LNCaP clone FGC (cell line): ENCODE measurements at places on chromosomes 3 and 15.

DNA sequence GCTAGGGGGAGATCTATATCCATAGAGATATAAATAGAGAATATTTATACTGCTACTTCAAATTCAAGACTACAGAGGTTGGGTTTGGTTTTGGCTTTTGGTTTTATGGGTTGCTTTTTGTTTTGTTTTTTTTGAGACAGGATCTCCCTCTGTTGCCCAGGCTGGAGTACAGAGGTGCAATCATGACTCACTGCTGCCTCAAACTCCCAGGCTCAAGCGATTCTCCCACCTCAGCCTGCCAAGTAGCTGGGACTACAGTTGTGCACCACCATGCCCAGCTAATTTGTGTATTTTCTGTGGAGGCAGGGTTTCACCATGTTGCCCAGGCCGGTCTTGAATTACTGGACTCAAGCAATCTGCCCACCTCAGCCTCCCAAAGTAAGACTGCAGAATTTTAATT lies 3.9 kb upstream of the UBL7 start:
- DNase-seq, result no peak

GRCh38 chr3:37210230-37210629 lies 35.8 kb upstream of the LRRFIP2 start:
- DNase-seq, result no peak

DNA sequence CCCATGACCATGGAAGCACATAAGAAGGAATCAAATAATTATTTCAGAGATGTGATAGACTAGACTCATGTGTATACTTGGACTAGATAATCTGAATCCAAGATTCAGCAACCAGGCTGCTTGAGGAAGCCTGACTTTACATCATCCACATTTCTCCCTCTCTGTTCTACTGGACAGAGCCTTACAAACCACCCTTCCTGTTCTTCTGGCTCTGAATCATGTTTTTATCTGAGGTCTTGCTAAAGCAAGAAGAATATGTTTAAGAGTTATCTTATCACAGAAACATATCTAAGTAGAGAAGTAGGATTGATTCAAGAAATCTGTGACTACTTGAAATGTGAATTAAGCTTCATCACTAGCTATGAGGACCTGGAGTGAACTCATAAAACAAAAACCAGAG lies 71.1 kb upstream of the SLC24A5 start:
- DNase-seq, result no peak

- DNase-seq, result no peak
These were observed 306.0 kb downstream of the WDR72 start for GRCh38 chr15:53453253-53454105.

GRCh38 chr3:186930641-186931531 lies 560 bp downstream of the ST6GAL1 start:
- DNase-seq, result peak; percentile 8

DNA sequence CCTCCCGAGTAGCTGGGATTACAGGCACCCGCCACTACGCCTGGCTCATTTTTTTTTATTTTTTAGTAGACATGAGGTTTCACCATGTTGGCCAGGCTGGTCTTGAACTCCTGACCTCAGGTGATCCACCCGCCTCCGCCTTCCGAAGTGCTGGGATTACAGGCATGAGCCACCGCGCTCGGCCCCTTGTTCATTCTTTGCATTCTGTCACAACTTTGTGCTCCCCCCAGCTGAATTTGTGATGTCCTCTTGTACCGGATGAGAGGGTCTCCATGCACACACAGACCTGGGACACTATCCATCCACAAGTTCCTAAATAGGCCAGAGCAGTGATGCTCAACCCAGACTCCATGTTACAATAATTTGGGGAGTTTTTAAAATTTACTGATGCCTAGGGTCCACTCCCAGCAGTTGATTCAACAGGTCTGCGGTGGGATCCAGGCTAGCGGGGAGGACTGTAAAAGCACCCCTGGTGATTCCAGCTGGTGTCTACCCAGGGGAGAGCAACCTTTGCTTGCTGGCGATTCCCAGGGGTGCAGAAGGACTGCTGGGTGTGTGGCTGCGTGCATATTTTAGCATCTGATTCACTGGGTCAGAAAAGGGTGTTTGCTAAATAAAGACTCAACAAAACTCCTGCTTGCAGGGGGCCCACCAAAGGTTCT lies 1.0 kb downstream of the RASSF1 start:
- DNase-seq, result no peak

DNA sequence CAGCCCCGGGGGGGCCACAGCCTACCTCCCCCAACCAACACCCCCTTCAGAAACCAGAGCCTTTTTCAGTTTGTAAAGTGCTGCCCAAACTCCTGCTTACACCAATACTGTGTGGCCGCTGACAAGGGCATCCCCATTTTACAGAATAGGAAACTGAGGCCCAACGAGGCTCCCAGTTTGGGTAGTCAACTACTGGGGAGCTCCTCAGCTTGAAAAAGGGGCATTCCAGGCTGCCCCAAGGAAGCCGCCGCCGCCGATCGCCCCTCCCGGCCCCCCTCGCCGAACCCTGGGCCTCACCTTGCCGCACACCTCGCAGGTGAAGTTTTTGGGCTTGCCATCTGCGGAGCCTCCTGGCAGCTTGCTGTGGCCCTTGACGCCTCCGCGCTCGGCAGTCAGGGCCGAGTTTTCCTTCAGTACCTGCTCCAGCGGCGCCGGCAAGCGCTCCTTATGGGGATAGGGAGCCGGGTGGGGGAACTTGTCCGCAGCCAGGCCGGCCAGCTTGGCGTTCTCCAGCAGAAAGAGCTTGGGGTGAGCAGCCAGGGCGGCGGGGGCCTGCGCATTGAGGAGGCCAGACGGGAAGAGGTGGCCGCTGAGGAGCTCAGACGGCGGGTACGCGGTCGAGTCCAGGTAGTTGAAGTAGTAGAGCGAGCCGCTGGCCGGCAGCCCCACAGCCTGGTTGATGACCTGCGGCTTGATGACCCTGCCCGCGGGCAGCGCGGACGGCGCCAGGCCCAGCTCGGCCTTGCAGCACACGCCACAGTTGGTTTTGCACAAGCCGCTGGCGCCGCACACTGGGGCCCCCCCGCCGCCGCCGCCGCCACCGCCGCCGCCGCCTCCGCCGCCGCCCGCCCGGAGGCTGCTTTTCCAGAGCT lies 1.4 kb downstream of the FEZF2 start:
- no peak for DNase-seq

DNA sequence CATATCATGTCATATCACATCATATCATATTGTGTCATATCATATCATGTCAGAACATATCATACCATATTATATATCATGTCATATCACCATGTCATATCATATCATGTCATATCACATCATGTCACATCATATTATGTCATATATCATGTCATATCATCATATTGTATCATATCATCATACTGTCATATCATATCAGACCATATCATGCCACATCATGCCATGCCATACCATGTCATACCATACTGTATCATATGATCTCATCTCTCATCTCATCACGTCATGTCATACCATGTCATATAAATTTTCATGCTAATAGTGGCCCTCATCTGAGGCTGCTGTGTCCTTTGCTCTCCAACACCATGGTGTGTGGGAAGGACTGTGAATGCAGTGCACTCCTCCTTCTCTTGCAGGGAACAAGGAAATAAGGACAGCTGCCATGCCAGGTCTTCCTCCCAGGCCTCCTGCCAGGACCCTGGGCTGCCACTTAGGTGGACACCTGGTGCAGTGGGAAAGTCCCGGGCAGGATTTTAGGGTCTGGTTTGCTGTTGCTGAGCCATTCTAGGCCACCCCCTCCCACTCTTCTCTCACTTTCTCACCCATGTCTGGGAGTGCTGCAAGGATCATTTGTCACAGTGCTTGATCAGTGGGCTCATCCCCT lies 72.4 kb upstream of the TRPM1 start:
- no peak for DNase-seq

DNA sequence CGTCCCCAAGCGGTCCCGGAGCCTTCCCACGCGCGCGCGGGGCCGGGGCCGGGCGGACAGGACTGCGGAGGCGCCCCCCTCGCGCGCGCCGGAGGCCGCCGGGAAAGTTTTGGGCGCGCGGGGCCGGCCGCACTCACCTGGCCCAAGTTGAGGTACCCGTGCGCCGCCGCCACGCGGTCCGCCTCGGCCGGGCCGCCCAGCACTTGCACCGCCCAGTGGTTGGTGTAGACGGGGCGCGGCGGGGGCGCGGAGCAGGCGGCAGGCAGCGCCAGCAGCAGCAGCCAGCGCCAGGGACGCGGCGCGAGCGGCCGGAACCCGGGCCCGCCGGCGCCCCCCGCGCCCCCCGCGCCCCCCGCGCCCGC lies 289 bp downstream of the PCSK6 start:
- DNase-seq, result no peak

- no peak for DNase-seq
These were observed 17.7 kb downstream of the TTC21A start for GRCh38 chr3:39124876-39125840.

GRCh38 chr3:59052803-59053411 lies 3.1 kb upstream of the CFAP20DC start:
- no peak for DNase-seq

DNA sequence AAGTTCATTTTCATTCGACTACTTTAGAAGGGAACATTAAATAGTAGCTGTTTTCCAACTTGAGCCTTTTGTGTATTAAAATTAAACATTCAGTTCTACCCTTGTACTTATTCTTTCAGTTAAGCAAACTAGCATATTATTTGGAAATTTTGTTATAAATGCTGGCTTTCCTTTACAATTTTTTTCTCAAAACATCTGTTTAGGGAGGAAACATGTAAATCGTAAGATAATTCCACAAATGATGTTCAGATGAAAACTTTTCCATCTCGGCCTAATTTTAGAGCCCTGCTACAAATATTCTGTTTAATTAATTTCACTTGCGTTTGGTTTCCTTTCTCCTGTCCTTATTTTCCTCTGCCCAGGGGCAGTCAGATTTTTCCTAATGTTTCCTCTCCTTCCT lies 476.2 kb upstream of the RGMA start:
- no peak for DNase-seq

GRCh38 chr3:196115678-196116083 lies 33.8 kb upstream of the TFRC start:
- no peak for DNase-seq

GRCh38 chr3:187648177-187648576 lies 22.0 kb downstream of the SST start:
- DNase-seq, result no peak

DNA sequence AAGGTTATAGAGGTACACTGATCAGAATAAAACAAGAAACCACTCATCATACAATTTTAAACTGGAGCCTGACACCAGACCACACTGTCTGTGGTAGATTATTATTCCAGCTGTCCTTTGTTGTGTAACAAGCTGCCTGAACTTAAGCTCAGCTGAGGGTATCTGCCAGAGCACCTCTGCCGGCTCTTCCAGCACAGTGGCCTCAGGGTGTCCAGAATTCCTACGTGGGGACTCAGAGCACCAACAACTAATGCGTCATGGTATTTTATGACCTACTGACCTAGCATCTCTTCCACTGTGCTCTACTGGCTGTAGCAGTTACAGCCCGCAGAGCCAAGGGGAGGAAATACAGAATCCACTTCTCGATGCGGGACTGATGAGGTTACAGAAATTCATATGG lies 15.6 kb upstream of the RAF1 start:
- DNase-seq, result no peak

- DNase-seq, result no peak
These were observed 81.5 kb downstream of the DLG1 start for GRCh38 chr3:197216914-197217313.
